Sigmoid colon (tissue), 7 donors: ENCODE measurements at places on chromosomes 6 and 20. TPM values are rescaled to one million over a fixed set of nuclear protein-coding genes. Genes with fewer than 3 reads are reported as not detected.

DNA sequence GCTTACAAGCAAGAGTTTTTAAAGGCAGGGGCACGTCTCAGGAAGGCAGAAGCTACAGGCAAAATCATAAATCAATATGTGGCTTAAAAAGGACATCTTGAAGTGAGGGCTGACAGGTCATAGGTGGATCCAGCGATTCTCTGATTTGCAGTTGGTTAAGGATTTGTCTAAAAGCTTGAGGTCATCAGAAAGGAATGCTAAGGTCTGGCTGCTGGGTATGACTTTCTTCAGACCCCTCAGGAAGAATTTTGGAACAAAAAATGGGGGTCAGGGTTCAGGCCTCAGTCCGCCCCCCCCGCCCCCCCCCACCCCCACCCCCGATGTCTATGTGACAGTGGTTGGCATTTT lies 261.9 kb downstream of the CDH4 start:
- H3K27ac ChIP-seq, result no peak overlapping the region
- no peak for DNase-seq
- no peaks in the 10 kb centered on the region for H3K36me3 ChIP-seq
- no peak overlapping the region for H3K4me3 ChIP-seq
- H3K4me1 ChIP-seq, result no peaks in the 10 kb centered on the region

DNA sequence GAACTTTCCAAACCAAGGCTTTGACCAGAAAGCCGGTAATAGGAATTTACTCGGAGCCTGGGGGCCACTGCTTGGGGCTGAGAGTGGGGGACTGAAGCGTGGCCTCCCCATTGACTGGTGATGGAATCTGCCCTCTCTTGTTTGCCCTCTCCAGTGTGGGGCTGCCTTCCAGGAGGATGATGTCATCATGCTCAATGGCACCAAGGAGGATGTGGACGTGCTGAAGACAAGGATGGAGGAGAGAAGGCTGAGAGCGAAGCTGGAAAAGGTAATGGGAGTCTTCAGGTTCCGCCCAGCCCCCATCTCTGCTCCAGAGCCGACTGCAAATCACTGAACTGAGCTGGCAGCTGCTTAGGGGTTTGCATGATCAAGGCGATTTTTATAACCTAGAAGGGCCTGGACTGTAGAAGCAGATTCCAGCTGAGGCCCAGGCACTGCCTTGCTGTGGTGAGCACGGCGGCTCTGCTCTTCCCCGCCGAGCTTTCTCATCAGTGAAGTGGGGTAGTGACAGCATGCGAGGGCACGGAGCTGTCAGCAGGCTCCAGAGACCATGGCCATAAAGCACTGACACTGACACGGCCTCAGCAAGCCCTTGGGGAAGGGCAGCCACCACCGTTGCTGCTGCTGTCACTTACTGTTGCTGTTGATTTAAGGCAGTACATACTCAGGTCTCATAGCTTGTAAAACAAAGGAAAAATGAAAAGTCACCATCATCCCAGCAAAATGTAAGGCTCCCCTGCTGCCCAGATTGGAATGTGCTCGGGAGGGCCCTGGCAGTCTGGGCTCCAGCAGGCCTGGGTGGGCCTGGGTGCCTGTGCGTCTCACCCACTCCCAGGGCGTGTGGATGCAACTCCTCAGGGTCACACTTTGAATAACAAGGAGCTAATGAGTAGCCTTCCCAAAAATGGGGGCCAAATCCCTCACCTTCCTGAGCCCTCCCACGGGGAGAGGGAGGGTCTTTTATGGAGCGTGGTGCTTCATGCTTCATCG lies 11.1 kb upstream of the FAM209A start:
- peaks cover 4% of the 10 kb centered on the region for H3K36me3 ChIP-seq
- DNase-seq, result no peak
- no peak overlapping the region for H3K4me3 ChIP-seq
- H3K27ac ChIP-seq, result peak overlapping the region; percentile 35
- H3K4me1 ChIP-seq, result no peaks in the 10 kb centered on the region

DNA sequence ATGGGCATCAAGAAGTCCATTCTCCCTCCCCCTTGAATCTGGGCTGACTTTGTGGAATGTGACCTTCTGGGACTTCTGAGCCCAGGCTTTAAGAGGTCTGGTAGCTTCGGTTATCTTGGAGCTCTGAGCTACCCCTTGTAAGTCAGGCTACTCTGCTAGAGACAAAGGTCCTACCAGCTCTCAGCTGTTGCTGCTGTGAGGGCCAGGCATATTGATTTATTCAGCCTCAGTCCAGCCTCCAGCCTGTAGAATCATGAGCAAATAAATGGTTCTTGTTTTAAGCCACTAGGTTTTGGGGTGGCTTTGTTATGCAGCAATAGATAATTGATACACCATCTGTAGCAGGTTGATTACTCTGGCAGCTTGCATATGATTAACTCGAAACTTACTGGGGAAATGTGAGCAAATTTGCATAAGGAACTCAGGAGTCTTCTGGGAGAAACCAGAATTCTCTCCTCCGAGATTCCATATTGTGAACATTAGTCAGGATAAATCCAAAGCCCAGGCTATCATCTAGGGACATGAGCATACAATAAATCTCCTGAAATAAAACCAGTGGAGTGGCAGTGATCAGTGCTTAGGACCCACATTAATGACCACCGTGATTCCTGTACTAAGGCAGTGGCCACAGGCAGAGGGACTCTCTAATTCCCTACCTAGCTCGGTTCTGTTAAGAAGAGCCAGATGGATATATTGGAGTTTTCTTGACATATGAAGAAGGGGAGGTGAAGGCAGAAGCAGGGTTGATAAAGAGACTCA lies 336.1 kb downstream of the CDC5L start:
- DNase-seq, result no peak
- H3K36me3 ChIP-seq, result no peaks in the 10 kb centered on the region
- no peaks in the 10 kb centered on the region for H3K4me1 ChIP-seq
- H3K27me3 ChIP-seq, result no peaks in the 10 kb centered on the region
- H3K27ac ChIP-seq, result no peak overlapping the region
- no peak overlapping the region for H3K4me3 ChIP-seq

Gene BANF2
- total RNA-seq, result not detected

GRCh38 chr6:70901324-70901723 lies 55.5 kb downstream of the B3GAT2 start:
- H3K4me1 ChIP-seq, result no peaks in the 10 kb centered on the region
- no peaks in the 10 kb centered on the region for H3K27me3 ChIP-seq
- H3K27ac ChIP-seq, result no peak overlapping the region
- H3K4me3 ChIP-seq, result no peak overlapping the region

Gene OGFR
- 61.5 TPM for total RNA-seq

DNA sequence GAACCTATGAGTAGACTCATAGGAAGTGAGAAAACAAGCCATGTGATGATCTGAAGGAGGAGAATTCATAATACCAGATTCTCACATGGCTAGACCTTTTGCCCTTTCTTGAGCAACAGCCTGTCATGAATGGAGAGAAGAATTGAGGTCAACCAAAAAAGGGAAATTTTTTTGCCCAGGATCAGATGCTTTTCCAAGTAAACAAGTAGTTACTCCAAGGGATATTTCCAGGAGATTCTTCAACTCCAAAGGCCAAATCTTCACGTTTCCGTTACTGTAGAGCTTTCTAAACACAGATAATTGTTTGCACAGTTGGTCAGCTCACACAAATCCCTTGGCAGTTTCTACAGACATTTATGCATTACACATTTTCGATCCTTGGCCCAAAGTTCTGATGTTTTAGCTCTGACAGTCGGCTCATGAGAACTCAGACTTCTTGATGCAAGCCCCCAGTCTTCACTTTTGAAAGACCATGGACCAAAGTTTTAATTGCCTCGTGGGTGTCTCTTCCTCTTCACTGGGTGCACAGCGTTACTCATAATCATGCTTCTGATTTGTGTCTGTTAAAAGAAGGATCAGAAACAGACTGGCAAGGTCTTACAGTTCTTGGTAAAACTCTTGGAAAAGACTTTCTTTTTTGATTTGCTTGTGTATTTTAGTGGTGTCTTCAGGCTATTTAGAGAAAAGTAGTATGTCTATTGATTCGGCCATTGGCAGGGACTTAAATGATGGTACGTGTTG lies 115.0 kb downstream of the TSHZ2 start:
- no peak overlapping the region for H3K27ac ChIP-seq
- no peaks in the 10 kb centered on the region for H3K4me1 ChIP-seq
- no peaks in the 10 kb centered on the region for H3K27me3 ChIP-seq
- no peaks in the 10 kb centered on the region for H3K36me3 ChIP-seq
- no peak overlapping the region for H3K4me3 ChIP-seq

DNA sequence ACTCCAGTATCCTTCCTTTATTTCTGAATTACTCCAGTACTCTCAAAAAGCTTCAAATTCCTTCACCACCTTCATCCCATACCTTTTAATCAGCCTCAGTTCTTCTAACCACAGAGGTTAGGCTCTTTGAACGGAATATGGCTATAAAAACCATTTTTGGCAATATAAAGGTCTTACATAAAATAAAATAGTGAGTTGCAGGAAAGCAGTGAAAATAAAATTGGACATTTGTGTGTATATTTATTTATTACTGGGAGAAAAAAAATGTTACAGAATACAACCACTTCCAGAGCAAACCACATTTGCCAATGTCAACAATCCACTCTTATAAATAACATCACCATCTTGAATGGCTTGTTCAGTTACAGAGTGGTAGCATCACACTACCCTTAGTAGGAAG lies 7.7 kb downstream of the HDDC2 start:
- peaks cover 22% of the 10 kb centered on the region for H3K36me3 ChIP-seq
- no peaks in the 10 kb centered on the region for H3K27me3 ChIP-seq
- H3K27ac ChIP-seq, result no peak overlapping the region
- no peaks in the 10 kb centered on the region for H3K4me1 ChIP-seq

Gene KHDC1L
- not detected for total RNA-seq

Gene NOX3
- total RNA-seq, result not detected

Gene BPI
- total RNA-seq, result not detected

GRCh38 chr20:36175016-36175415 lies 20.5 kb downstream of the EPB41L1 start:
- H3K4me1 ChIP-seq, result no peaks in the 10 kb centered on the region
- H3K27me3 ChIP-seq, result no peaks in the 10 kb centered on the region
- H3K36me3 ChIP-seq, result no peaks in the 10 kb centered on the region
- no peak for DNase-seq
- H3K27ac ChIP-seq, result no peak overlapping the region

DNA sequence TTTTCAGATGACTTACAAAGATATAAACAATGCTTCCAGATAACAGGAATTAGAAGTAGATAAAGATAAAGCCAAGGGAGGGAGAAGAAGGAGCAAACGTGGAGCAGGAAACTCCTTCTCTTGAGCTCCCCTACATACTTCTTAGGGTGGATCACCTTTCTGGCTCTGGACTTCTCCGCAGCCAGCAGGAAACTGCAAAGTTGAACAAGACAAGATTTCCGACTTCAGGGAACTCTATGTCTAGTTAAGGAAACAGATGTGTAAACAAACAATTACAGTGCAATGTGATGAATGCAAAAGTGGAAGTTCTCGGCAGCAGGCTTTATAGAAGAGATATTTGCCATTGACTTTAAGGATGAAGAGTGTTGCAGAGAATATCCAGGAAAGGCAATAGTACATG lies 134.0 kb upstream of the MARCKS start:
- no peaks in the 10 kb centered on the region for H3K36me3 ChIP-seq
- no peak overlapping the region for H3K4me3 ChIP-seq
- H3K27ac ChIP-seq, result no peak overlapping the region
- H3K27me3 ChIP-seq, result no peaks in the 10 kb centered on the region
- H3K4me1 ChIP-seq, result no peaks in the 10 kb centered on the region

- no peaks in the 10 kb centered on the region for H3K36me3 ChIP-seq
- no peak overlapping the region for H3K27ac ChIP-seq
- H3K27me3 ChIP-seq, result no peaks in the 10 kb centered on the region
- no peaks in the 10 kb centered on the region for H3K4me1 ChIP-seq
- H3K4me3 ChIP-seq, result no peak overlapping the region
These were observed 192.2 kb downstream of the MCHR2 start for GRCh38 chr6:99801805-99802204.

- DNase-seq, result no peak
- no peak overlapping the region for H3K27ac ChIP-seq
These were observed 17.3 kb downstream of the TGM2 start for GRCh38 chr20:38147751-38148150.

Gene CSNK2A1
- 77.1 TPM for total RNA-seq

Gene MMS22L
- 5.4 TPM for total RNA-seq

Gene CST7
- total RNA-seq, result 0.71 TPM
